ENCODE measurements at places on chromosomes 6 and 20.

DNA sequence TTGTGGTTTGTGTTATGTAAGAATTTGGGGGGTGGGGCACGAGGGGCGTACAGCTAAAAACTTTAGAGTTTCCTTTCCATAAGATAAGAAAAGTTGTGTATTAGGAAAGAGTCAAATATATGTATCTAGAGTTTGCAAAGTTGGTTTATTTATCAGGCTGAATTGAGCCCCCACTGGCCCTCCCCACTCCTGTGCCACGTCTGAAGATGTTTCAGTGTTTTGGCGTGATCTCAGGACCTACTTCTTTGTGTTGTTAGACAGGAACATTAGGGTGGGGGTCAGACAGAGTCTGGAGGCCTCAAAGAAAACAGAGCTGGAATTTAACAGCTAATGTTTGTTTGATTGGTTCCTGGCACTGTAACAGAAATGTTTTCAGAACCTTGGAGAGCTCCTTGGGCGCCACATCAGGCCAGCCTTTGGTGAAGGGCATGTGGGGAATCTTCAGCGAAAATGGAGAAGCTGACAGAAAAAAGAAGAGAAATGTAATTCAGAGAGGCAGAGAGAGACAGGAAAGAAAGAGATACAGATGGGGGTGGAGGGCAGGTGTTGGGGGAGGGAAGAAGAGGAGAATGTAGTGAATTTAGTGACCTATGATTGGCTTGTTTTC lies 674 bp downstream of the NRSN1 start:
- no peak for DNase-seq

- DNase-seq: no peak
Observed at GRCh38 chr20:41476446-41476845, 109.8 kb upstream of the EMILIN3 start.

- DNase-seq: no peak
Observed at GRCh38 chr20:32457479-32457986, 99.4 kb downstream of the ASXL1 start.

- no peak for DNase-seq
Observed at GRCh38 chr6:44966449-44967092, 361.6 kb upstream of the RUNX2 start.

DNA sequence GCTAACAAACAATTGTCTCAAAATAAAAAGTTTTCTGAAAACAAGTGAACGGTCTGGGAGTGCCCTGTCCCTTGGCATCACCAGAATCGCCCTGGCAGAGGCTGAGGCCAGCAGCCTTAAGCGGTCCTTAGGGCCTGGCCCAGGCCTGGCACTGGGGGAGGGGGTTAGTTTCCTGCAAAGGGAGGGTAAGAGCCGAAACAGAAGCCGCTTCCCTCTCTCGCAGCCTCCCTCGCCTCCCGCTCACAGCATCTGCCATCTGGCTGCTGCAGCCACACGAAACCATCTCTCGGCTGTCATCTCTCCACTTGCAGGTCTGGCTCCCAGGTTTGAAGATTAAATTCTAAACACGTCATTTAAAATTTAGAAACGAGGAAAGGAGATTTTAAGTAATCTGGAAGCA lies 31.5 kb downstream of the PMEPA1 start:
- DNase-seq: no peak

DNA sequence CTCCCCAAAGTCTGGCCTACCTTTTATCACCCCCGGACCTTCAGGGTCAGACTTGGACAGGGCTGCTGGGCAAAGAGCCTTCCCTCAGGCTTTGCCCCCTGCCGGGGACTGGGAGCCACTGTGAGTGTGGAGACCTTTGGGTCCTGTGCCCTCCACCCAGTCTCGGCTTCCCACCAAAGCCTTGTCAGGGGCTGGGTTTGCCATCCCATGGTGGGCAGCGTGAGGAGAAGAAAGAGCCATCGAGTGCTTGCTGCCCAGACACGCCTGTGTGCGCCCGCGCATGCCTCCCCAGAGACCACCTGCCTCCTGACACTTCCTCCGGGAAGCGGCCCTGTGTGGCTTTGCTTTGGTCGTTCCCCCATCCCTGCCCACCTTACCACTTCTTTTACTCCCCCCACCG lies 10.3 kb downstream of the VEGFA start:
- no peak for DNase-seq

- no peak for DNase-seq
Observed at GRCh38 chr20:14234666-14235295, 102.6 kb downstream of the FLRT3 start.

DNA sequence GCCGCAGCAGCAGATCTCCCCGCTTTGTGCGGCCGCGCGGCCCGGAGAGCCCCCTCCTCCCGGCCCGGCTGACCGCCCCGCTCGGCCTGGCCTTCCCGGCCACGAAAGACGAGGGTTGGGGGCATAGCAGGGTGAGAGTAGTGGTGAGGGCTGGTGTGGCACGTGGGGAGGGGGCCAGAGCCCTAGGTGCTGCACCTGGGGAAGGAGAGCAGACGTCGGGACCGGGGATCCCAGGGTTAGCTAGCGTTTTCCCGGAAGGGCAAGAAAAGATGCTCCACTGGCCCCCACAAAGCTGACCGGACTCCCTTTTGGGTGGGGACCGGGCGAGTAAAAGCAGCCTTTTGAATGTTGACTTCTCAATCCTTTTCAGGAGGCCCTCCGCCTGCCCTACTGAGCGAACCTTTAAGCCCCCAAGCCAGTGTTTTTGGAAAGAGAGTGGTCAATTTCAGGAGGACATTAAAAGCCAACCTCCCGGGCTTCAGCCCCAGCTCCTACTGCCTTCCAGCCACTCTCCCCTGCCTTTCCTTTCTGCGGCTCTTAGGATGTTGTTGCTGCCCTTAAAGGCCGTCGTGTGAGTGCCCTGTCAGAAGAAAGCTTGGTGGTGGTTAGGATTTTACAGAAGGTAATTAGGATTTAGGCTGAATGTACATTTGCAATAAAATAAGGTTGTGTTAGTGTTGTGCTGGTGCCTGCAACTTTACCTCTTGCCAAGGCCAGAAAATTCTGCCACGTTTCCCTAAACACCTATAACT lies 648 bp upstream of the BACH2 start:
- DNase-seq: no peak

- no peak for DNase-seq
Observed at GRCh38 chr6:16883414-16883813, 122.2 kb upstream of the ATXN1 start.

GRCh38 chr20:31578448-31579138 lies 26.5 kb upstream of the ID1 start:
- DNase-seq: no peak

- no peak for DNase-seq
Observed at GRCh38 chr6:63805808-63806572, 170.4 kb downstream of the PHF3 start.

Data from T-helper 22 cell (primary cell).